ENCODE measurements at places on chromosomes 3 and 15.

GRCh38 chr3:146169891-146170290, 8.9 kb upstream of the PLOD2 start:
- no peak for DNase-seq

DNA sequence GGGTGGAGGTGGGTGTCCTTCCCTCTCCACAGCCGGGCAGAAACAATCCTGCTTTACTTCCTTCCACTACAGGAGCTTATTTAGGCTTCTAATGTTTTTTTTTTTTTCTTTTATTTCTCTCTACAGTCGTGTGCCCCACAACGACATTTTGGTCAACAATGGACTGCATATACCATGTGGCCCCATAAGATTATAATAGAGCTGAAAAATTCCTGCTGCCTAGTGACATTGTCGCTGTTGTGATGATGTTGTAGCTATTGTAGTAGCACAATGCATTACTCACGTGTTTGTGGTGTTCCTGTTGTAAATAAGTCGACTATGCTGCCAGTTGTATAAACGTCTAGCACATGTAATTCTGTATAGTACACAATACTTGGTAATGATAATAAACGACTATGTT, 153.7 kb downstream of the IL20RB start:
- no peak for DNase-seq

DNA sequence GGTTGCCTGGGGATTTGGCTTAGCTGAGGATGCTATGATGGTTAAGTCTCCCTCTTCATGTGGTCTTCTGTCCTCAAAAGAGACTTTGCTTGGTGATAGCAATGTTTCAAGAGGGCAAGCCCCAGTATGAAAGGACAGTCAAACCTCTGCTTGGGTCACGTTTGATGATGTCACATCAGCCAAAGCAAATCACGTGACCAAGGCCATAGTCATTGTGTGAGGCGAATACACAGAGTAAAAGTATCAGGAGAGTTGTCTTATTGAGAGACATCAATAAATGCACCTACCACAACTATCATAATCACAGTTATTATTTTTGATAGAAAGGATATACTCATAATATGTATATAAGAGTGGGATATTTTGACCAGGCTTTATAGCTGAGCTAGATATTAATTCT, 243.0 kb downstream of the EPHA6 start:
- DNase-seq, result no peak

GRCh38 chr3:61650276-61650675, 88.9 kb downstream of the PTPRG start:
- DNase-seq, result no peak

- DNase-seq, result no peak
Observed at GRCh38 chr3:104180906-104181305, 1185.8 kb upstream of the ALCAM start.

DNA sequence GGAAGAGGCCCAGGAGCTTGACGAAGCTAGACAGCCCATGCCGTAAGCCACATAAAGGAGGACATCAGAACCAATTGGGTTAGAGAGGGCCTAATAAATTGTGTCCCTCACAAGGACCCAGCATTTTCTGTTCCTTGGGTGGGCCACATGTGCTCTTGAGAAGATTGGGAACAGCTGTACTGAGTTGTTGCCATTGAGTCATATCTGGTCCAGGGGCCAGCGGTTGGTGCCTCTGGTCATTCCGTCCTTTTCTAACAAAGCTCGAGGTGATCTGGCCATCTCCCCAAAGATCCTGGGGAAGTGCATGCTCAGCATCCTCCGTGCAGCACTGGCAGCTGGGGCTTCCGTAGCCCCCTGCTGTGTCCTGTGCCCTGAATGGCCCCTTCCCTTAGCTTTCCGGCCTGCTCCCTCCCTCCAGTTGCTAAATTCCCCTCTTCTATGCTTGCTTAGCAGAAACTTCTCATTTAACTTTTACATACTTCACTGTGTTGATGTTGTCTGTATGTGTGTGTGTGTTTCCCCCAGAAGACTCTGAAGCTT, 73.0 kb downstream of the EEFSEC start:
- DNase-seq, result no peak

DNA sequence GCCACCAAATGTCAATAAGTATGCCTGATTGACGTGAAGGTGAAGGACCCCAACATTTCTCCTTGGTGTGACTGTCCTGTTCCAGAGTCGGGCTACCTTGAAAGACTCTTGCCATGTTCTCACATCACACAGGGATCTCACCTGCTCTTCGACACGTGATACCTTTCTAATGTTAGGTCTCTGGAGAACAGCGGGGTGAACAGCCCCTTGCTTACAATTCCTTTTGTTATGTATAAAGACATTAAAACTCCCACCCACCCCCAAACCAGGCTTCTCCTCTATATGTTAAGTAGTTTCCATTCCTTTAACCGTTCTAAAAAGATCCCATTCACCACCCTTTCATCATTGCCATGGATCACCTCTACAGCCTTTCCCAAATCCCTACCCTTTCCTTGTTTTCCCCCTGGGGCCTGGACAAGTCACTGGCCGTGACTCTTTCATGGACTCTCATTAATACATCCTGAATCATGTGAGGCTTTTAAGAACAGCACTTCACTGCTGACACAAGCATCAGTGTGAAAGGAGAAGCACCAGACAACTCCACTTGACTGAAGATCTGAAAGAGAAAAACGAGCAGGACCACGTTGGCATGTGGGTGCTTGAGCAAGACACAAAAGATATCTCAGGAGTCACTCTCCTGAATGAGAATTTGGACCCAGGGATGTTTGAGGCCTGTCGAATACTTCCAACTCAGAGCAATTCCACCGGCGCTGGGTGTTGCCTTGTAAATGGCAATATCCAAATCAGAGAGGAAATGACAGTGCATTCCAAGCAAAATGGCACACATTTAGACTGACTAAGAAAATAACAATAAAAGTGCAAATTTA, 115.0 kb downstream of the FOXP1 start:
- DNase-seq, result no peak

DNA sequence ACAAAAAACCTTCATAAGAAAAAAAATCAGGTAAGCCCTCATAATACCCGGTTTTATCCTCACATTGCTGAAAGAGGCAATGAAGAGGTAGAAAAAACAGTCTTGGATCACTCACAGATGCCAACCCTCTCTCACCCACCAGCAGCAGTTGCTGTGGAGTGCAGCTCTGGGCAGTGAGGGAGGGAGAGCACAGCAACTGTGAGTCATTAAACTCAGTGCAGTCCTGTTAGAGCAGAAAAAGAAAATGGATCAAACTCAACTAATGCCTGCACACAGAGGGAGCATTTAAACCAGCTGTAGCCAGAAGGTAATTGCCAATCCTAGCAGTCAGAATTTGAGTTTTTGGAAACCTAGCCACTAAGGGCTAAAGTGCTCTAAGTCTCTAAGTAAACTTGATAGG, 1050.6 kb upstream of the ALCAM start:
- no peak for DNase-seq

DNA sequence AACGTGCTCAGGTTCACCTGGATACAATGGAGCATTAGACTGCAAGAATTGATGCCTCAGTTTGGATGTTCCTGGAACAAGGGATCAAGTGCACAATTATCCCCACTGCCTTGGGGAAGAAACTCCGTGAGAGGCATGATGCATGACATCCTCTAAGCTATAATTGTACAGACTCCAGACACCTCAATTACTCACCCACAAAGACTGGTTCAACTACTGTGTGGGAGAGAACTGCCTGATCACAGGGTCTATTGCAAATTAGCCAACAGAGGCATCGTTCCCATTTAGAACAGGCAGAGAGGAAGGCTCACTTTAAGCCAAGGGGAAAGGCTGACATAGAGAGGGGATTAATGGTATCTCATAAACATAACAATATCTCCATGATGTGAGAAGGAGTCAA, 43.5 kb downstream of the ARRDC4 start:
- no peak for DNase-seq

DNA sequence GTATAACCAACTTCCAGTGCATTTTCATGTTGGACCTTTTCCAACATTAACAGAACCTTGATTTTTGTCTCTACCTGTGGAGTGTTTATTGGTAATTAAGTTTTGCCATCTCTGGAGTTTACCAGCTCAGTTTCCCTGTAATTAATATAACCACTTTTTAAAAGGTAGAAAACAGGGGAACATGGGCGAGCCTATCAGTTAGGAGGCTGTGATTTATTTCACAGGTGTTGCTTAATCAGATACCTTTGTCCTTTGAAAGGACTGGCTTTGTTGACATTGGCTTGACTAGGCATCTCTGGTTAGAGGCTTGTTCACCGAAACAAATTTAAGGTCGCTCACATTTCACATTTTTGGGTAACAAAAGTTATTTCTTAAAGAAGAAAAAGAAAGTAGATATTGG, 622 bp downstream of the NAALADL2 start:
- no peak for DNase-seq

DNA sequence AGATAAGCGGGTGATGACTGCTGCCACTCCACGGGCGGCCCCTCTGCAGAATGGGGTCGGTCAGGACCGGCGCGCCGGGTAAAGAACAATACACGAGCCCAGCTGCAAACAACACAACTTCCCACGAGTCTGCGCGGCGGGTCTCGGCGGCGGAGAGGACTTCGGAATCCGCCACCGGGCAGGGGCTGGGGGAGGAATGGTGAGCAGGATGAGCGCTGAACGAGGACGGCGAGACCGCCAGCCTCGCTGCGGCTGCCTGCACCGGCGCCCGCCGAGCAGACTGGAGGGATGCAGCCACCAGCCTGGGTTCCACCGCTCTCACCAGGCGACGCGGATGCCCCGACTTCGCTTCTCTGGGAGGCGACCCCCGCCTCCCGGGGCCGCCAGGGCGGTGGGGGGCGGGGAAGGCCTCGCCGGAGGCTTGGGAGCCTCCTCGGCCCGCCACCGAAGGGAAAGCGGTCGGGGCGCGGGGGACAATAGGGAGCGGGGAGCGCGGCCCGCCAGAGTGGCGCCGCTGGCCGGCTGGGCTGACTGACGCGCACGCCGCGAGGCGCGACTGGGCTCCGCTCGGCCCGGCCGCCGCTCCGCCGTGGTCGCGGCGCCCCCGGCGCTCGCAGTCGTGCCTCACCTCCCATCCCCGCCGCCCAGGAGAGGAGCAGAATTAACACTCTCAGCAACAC, 515 bp downstream of the ADAM10 start:
- peak; percentile 33 for DNase-seq

DNA sequence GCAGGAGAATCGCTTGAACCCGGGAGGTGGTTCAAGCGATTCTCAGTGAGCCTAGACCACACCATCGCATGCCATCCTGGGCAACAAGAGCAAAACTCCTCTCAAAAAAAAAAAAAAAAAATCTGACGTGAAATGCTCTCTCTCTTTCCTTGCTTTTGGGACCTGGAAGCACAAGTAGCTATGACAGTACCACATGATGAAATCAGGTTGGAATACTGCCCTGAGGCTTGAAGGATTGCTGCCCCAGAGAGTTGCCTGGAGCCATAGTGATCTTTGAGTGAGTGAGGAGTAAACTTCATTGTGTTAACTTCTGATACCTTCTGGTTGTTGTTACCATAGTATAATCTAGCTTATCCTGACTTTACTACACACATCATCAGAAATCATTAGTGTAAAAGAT, 23.3 kb downstream of the AKAP13 start:
- no peak for DNase-seq
